Mesothelial cell of epicardium (in vitro differentiated cells): ENCODE measurements at places on chromosomes 2 and 18. TPM values are rescaled to one million over a fixed set of nuclear protein-coding genes. Genes with fewer than 3 reads are reported as not detected.

DNA sequence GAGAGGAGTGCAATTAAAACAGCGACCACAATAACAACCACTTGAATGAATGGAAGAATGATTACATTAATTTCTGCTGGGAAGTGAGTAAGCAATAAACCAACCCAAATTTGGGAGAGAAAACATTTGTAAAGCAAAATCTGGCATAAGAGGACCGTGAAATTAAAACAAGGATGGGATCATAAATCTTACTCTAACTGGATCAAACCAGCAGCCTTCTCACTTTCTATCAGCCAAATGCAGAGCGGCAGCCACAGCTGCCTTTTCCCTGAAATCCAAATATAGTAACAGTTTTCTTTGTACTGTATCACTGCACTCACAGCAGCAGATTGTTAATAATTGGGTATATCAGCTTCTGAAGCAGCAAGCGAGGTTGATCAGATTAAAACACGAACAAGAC is 245.2 kb upstream of the REG3G start:
- no peaks in the 10 kb centered on the region for H3K27me3 ChIP-seq
- H3K36me3 ChIP-seq = no peaks in the 10 kb centered on the region
- peaks cover 25% of the 10 kb centered on the region for H3K4me1 ChIP-seq
- peak overlapping the region; percentile 49 for H3K27ac ChIP-seq
- peak overlapping the region; percentile 30 for H3K4me3 ChIP-seq

DNA sequence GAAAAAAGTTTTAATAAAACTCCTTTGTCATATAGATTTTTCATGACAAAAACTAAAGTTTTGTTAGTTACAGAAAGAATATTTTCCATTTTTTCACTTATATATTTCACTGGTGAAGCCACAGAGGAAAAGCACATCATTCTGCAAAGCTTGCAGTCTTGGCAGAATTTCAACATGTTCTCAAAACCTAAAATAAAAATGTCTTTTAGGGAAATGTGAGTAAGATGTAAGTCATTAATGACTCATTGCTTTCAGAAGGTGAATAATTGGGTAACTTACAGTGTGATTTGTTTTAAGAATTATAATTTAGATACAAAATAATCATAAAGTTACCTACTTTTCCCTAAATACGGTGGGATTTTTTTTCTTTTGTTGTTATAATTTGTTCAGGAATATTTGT is 43.4 kb upstream of the TNFRSF11A start:
- H3K27me3 ChIP-seq = no peaks in the 10 kb centered on the region
- H3K4me3 ChIP-seq = no peak overlapping the region
- H3K27ac ChIP-seq = no peak overlapping the region
- peaks cover 24% of the 10 kb centered on the region for H3K36me3 ChIP-seq
- H3K4me1 ChIP-seq = peaks cover 4% of the 10 kb centered on the region

DNA sequence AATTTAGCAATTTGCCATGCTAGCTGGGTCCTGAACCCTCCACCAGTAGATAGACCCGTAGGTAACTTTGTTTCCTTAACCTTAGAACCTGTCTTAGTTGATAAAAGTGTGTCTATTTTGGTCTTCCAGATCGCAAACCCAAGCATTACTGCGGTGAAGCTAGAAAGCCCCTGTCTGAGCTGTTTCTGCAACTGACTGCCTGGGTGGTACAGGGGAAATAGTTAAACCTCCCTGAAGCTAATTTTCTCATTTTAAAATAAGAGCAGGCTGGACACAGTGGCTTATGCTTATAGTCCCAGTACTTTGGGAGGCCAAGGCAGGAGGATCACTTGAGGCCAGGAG is 101.7 kb upstream of the MSH2 start:
- H3K27ac ChIP-seq = no peak overlapping the region
- DNase-seq = no peak
- H3K36me3 ChIP-seq = peaks cover 4% of the 10 kb centered on the region
- H3K4me1 ChIP-seq = peaks cover 17% of the 10 kb centered on the region
- H3K4me3 ChIP-seq = no peak overlapping the region

The IL36RN gene
- total RNA-seq = 0.84 to 1.1 TPM (median 0.85 TPM) in 3 replicates

The GPR75 gene
- 3.7 to 5.2 TPM (median 4.8 TPM) in 3 replicates for total RNA-seq

The CRYGC gene
- total RNA-seq = not detected in 3 replicates

GRCh38 chr18:74773171-74773624 is 175.5 kb downstream of the ZNF407 start:
- H3K36me3 ChIP-seq = no peaks in the 10 kb centered on the region
- H3K4me1 ChIP-seq = peaks cover 2% of the 10 kb centered on the region
- no peak for DNase-seq
- no peak overlapping the region for H3K4me3 ChIP-seq
- H3K27ac ChIP-seq = no peak overlapping the region

GRCh38 chr2:158668001-158668765 is 126.9 kb upstream of the DAPL1 start:
- DNase-seq = no peak
- no peak overlapping the region for H3K4me3 ChIP-seq
- H3K27ac ChIP-seq = peak overlapping the region; percentile 10
- H3K4me1 ChIP-seq = peaks cover 49% of the 10 kb centered on the region
- no peaks in the 10 kb centered on the region for H3K27me3 ChIP-seq

The CXCR1 gene
- not detected in 3 replicates for total RNA-seq

The UGGT1 gene
- 38.1 to 46.5 TPM (median 41.8 TPM) in 3 replicates for total RNA-seq

DNA sequence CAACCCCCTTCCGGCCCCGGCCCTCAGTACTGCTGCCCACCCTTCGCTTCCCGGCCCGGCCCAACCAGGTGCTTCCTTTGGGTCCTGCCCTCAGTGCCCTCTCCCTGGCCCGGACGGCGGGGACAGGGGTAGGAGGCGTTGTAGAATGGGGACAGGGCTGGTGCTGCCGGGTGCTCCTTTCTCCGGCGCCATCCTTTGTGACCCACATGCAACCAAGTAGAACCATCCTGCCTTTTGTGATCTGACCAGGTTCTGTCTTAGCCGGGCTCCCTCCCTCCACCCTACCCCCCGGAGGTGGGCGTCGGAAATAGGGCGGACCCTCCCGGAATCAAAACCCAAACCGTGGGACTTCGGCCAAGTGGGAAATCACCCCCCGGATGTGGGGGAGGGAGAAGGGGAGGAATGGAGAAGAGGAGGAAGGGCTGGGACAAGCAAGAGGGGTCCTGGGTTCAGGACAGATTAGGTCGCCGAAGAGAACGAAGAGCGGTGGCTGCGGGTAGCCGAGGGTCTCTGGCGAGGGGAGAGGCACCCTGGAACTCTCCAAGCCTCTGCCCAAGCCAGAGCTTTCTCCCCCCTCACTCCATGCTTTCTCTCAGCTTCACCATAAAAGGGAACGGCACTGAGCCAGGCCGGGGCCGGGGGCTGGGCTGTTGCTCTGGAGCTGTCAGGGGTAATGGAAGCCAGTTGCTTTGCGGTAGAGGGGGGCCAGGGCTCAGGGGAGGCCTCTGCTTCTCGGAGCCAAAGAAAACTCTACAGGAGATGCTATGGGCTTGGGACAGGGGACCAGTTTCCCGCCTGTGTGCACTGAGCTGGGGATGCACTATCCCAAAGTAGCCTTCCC is 756 bp upstream of the OST4 start:
- peaks cover 11% of the 10 kb centered on the region for H3K36me3 ChIP-seq
- no peaks in the 10 kb centered on the region for H3K27me3 ChIP-seq
- DNase-seq = peak; percentile 69

GRCh38 chr2:217642944-217643343 is 359.9 kb downstream of the TNS1 start:
- no peak overlapping the region for H3K4me3 ChIP-seq
- no peaks in the 10 kb centered on the region for H3K36me3 ChIP-seq
- no peaks in the 10 kb centered on the region for H3K27me3 ChIP-seq
- DNase-seq = no peak

The MAL gene
- not detected in 3 replicates for total RNA-seq

DNA sequence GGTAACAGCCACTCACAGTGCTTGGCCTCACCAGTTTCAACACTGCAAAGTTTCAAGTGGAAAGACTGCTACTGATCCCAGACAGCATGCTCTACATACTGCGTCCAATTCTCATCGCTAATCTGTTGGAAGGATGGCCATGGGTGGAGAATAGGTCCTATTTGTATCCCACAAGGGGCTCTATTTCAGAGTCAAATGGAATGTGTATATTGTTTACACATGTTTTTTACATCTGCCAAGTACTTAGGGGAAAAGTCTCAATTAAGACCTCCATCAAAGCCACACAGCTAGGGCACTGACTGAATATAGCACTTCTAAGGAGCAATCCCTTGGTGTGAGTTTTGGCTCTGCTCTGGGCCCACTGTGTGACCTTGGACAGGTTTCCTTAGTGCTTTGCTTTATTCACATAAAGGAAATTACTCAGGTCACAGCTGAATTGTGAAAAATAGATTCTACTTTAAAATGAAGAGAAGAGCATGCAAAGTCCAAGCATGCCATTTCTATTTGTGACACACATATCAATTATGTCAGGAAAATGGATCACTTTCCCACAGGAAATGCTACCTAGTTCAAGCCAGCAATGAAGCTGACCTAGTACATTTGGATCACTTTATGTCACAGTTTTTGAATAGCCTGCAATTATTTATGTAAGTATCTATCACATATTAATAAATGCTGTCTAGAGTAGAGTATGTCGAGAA is 112.9 kb upstream of the STK17B start:
- no peak for DNase-seq
- peaks cover 39% of the 10 kb centered on the region for H3K4me1 ChIP-seq
- peak overlapping the region; percentile 79 for H3K27ac ChIP-seq
- H3K27me3 ChIP-seq = no peaks in the 10 kb centered on the region

The DYNC2LI1 gene
- total RNA-seq = 29.2 to 31.0 TPM (median 30.7 TPM) in 3 replicates

GRCh38 chr18:48161191-48161910 is 230.9 kb upstream of the SMAD2 start:
- peaks cover 8% of the 10 kb centered on the region for H3K27me3 ChIP-seq
- H3K4me3 ChIP-seq = peak overlapping the region; percentile 67
- peak; percentile 84 for DNase-seq

DNA sequence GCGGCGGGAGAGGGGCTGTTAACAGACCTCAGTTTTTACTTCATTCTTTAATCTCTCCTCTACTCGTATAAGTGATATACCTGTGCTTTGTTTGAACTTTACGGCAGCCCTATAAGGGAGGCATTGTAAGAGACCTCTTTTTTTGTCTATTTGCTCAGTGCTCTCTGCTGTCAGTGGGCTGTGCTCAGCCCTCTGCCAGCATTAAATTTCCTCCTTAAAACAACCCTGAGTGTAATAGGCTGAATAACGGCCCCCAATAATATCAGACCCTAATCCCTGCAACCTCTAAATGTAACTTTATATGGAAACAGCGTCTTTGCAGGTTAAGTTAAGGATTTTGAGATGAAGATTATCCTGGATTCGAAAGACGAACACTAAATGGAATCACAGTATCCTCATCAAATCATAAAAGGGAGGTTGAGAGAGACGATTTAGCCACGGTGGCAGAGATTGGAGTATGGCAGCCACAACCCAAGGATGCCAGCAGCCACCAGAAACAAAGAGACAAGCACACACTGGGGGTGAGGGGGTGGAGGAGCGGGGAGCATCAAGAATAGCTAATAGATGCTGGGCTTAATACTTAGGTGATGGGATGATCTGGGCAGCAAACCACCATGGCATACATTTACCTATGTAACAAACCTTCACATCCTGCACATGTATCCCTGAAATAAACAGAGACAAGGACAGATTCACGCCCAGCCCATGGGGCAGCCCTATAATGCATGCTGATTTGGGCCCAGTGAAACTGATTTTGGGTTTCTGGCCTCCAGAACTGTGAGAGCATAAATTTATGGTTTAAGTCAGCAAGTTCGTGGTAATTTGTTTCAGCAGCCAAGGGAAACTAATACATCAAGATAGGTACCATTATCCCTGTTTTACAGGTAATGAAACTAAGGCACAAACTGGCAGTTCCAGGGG is 894 bp upstream of the FARSB start:
- no peak for DNase-seq
- H3K27ac ChIP-seq = peak overlapping the region; percentile 99
- peaks cover 19% of the 10 kb centered on the region for H3K4me1 ChIP-seq
- no peaks in the 10 kb centered on the region for H3K36me3 ChIP-seq
- H3K4me3 ChIP-seq = peak overlapping the region; percentile 93

DNA sequence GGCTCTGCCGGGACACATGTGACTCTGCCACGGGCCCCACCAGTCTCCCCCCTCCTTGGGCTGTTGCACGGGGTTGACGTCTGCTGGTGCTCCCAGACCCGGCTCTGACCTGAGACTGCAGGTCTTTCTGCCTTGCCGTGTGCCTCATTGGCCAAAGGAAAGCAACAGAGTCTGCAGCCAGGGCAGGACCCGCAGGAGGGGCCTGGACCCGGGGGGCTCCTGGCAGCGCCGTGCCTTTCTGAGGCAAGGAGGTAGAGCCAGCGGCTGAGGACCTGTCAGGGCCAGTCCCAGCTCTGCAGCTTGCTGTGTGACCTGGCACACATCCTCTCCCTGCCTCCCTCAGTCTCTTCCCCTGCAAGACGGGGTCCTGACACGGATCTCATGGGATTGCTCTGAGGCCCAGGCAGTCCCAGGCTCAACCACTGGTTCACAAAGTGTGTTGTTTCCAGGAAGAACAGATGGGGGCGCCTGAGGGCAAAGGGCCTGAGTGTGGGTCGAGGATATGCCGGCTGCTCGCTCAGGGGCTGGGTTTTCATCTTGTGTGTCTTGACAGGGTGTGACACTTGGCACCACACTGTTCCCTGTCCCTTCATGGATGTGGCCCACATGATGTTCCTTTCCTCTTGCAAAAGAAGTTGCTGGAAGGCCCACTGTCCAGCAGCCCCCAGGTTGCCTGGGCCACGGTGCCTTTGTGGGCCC is 9.0 kb downstream of the CAPN10 start:
- no peak overlapping the region for H3K4me3 ChIP-seq
- peaks cover 4% of the 10 kb centered on the region for H3K36me3 ChIP-seq
- no peak overlapping the region for H3K27ac ChIP-seq
- H3K27me3 ChIP-seq = no peaks in the 10 kb centered on the region
- peak; percentile 14 for DNase-seq
- H3K4me1 ChIP-seq = no peaks in the 10 kb centered on the region

GRCh38 chr2:29655391-29656086 is 265.8 kb downstream of the ALK start:
- no peak overlapping the region for H3K27ac ChIP-seq
- no peak overlapping the region for H3K4me3 ChIP-seq
- peaks cover 20% of the 10 kb centered on the region for H3K27me3 ChIP-seq
- DNase-seq = no peak

DNA sequence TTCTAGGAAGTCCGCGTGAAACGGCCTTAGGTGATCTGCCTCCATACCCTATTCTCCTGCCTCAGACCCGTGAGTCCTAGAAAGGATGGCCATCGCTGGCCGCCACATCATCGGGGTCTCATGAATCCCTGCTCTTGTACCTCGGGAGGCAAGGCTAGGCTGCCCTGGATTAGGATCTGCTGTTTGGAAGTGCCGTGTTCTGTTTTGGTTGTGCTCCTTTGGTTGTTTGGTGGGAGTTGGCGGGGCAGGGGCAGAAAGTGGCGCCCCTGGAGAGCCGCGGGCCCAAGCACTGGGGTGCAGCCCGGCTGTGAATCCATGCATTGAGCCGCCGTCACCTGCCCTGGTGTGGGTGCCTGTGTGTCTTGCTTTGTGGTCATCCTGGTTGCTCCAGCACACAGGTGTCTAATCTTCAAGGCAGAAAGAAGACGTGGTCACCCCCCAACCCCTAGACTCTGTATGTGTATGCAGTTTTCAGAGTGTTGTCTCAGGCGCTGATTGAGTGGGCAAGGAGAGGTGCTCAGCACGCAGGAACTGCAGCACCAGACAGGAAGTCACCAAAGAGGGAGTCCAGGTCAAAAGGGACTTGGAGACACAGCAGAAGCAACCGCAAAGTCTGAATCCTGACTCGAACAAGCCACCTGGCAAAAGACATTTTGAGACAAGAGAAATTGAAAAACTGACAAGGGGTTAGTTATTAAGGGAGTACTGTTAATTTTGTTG is 80.0 kb upstream of the LDLRAD4 start:
- H3K27me3 ChIP-seq = peaks cover 56% of the 10 kb centered on the region
- peak overlapping the region; percentile 73 for H3K4me3 ChIP-seq
- no peaks in the 10 kb centered on the region for H3K36me3 ChIP-seq
- DNase-seq = no peak
- no peak overlapping the region for H3K27ac ChIP-seq
